ENCODE measurements at places on chromosomes 1 and 21.

DNA sequence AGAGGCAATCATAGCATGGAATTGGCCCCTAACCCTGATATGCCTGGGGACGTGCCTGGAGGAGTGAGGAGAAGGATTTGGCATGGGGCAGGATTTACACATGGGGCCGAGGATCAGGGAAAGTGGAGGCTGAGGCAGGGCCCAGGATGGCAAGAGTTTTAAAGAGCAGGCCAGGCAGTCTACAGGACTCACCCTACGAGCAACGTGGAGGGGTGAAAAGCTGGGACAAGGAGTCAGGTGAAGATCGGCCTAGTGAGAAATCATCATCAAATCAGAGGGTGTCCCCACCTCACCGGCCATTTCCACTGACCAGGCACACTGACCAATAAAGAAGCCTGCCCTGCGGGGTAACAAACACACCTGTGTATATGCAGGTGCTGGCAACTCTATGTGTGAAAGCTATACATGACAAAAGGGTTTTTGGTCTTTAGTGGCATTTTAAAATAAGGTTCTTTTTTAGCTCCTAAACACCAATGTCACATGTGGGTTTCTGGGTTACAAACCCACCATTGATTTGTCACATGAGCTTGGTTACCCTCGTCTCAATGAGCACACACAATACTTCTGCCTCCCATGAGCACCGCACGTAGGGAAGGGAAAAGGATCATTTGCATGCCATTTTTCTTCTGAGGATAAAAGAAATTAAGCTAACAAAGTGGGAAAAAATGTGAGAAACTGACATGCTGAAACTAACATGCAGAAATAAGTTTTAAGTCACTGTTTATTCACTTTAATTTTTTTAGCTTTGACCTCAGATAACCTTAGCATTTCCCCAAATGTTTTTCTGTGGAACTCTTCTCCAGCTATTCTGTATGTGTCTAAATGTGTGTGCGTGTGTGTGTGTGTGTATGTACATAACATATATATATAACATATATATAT, 168.1 kb upstream of the EDN2 start:
- no peak for DNase-seq

GRCh38 chr1:22537441-22538139, 25.7 kb upstream of the EPHA8 start:
- DNase-seq = no peak

DNA sequence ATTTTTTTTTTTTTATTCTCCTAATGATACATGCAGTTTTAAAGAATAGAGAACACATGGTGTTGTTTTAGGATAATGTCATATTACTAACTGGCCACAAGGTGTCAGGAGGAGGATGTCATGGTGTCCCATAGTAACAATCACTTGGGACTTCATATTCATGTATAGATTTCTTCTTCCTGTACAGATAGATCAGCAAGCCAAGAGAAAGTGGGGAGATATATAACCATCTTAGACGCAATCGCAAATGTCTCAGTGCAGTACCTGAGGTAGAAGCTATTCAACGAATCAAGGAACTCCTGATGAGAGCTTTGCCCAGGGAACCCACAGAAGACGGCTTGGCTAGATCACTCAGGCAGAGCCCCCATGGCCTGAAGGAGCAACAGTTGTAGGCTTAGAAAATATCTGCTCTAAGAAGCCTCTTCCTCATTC, 12.3 kb downstream of the OR2T11 start:
- DNase-seq = peak; percentile 1

DNA sequence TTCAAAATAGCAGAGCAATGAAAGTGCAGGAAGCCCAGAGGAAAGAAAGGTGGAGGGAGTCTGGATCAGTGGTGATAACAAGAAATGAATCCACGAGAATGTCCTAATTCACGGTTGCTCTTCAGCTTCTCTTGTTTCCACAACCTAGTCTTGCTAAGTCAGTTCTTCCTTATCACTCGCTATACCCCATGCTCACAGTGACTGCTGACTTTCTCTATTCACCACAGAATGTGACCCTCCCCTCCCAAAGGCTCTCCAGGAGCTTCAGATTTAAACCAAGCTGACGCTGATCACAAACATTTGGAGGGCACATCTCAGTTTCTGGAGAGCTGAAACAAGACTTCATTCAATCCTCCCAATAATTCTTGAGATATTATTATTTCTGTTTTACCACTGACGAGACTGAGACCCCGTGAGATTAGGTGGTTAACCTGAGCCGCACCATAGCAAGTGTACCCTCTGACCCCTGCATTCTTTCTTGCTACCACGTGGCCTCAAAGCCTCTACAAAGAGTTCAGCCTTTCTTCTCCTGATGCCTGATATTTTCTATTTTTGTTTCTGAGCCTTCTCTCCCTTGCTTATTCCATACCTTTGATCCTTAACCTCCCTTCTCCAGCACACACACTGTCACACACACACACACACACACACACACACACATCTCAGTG, 10.7 kb upstream of the CCN1 start:
- no peak for DNase-seq

DNA sequence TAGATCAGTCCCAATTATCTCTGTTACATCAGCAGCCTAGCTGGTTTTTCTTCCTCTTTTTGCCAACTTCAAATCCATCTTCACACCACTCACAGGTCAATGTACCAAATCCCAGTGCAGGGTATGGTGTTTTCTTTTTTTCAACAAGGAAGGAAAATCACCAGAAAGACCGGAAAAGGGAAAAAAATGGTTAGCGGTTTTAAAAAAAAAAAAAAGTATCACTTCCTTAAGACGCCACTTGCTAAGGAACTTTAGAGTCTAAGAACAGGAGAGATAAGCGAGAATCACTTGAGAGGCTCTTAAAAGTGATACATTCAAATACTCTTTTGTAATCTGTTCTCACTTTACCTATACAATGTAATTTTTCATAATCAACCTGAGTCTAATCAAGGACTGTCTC, 3.1 kb upstream of the OR10J1 start:
- DNase-seq = no peak

DNA sequence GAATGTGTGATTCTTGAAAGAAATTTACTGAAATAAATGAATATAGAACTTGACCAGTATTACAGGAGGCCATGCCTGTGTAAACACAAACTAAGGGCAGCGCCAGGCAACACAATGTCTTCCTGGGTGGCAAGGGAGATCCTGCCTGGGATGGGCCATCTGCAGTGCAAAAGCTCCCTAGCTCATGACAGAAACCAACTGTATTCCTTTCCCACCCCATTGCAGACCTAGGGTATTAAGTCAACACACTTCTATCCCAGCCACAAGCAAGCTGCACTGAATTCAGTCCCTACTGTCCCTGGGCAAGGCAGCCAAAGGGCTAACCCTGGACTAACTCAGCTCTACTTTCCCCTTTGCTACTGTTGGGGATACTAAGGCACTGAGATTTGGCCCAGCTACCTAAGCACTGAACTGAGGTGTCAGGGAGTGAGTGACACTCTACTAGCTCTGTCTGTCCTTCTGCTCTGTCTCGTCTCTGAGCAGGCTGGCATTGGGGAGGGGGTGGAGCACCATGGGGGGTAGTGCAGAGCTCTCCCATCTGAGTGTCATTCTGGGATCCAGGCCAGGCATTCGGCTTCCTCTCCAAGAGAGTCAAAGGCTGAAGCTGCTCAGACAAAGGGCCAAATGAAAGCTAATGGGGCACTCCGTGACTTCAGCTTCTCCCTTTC, 2.5 kb downstream of the INKA2 start:
- peak; percentile 94 for DNase-seq

DNA sequence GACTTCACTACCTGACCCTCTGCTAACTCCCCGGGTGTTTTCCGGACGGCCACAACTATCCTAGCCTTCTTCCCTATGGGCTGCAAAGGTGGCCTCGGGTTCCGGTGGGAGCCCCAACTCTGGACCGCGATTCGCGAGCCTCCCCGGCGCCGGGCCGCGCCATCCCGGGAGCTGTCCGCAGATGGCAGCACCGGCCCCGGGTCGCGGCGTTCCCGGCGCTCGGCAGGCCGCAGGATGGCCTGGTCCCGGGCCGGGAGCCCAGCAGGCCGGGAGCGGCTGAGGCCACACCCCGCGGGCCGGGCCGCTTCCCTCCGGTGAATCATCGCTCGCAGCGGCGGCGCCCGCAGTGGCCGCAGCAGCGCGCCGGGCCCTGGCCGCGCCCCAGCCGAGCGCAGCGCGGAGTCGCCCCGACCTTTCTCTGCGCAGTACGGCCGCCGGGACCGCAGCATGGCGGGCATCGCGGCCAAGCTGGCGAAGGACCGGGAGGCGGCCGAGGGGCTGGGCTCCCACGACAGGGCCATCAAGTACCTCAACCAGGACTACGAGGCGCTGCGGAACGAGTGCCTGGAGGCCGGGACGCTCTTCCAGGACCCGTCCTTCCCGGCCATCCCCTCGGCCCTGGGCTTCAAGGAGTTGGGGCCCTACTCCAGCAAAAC, at the start of gene CAPN2:
TSS of gene CAPN2 (plus strand) at position 346 of the 656 bp plus-strand sequence. CDS start at position 448, 102 bp downstream.
- DNase-seq = peak; percentile 79

DNA sequence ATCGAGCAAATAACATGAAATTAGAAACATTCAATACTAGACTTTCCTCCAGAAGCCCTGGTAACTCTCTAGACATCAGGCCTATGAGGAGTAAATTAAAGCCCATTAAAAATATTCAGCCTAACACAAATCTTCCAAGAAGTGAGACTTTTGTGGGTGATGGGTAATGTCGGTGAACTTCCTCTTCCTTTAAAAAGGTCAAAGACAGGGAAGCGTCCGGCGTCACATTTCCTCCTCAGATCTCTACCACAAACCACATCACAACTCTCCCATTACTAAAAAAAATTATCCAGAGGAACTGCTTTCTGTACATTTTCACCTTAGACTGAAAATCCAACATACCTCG, 1.4 kb downstream of the EIF4G3 start:
- DNase-seq = peak; percentile 33

DNA sequence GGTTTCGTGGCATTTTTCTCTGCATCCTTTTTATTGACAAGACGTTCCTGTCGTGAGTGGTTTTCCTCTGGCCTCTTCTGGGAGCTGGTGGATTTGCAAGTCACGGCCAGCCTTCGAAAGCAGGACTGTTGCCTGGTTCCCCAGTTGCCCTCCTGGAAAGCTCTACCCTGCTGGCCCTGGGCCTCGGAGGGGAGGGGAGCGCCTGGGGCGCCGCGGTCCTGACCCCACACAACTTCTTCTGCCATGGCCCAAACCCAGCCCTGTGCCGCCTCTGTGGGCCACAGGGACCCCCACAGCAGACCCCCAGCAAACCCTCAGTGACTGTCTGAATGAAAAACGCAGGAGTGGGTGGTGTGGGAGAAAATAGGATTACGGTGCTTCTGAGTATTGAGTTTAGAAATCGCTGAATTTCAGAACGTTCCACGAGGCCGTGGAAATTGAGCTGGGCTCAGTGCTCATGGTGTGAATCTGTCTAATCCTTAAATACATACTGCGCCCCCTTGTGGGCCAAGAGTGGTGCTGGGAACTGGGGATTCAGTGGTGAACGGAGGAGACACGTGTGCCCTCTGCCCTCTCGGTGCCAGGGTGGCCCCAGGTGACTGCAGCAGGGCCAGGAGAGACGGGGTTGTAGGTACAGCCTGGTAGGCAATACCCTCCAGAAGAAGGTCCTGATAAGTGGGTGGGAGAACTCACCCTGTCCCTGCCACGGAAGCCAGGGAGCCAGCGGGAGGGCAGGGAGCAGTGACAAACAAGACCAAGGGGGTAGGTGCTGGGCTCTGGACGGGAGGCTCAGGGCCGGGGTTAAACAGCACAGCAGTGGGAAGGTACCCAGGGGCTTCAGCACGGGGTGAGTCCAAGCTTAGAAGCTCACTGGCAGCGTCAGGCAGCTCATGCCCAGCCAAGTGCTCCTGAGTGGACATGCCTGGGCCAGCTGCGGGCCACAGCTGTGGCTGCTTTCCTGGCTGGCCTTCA, 101.2 kb upstream of the COL6A1 start:
- DNase-seq = peak; percentile 75

- DNase-seq = no peak
Measured at GRCh38 chr1:55088413-55088812, 49.1 kb downstream of the PCSK9 start.

GRCh38 chr1:26350701-26351589, 3.0 kb downstream of the CRYBG2 start:
- DNase-seq = no peak

Measured in NCI-H446 (cell line).